ENCODE measurements at places on chromosomes 3 and 15. TPM values are rescaled to one million over a fixed set of nuclear protein-coding genes. Genes with fewer than 3 reads are reported as not detected.
A peak's percentile ranks its signal among the peaks of the same experiment; 100 is the strongest.

- DNase-seq: no peak
Observed at GRCh38 chr3:46092702-46093080, 65.4 kb upstream of the XCR1 start.

GRCh38 chr15:91882858-91883586 lies 29.5 kb downstream of the SLCO3A1 start:
- no peak for DNase-seq

GRCh38 chr3:175312791-175313190 lies 453.7 kb downstream of the NAALADL2 start:
- DNase-seq: no peak

GRCh38 chr3:187889601-187890404 lies 144.5 kb upstream of the BCL6 start:
- DNase-seq: no peak

DNA sequence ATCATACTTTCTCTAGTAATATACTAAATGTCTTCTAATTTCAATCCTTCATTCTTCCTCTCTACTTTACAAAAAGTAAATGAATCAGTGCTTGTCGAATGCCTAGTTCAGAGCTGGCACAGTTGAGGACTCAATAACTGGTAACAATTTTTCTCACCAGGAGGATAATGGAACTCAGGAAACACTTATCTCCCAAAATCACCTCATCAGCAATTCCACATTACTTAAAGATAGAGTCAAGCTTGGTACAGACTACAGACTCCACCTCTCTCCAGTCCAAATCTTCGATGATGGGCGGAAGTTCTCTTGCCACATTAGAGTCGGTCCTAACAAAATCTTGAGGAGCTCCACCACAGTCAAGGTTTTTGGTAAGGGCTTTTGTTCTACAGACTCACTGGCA lies 16.3 kb downstream of the ZBED2 start:
- DNase-seq: no peak

DNA sequence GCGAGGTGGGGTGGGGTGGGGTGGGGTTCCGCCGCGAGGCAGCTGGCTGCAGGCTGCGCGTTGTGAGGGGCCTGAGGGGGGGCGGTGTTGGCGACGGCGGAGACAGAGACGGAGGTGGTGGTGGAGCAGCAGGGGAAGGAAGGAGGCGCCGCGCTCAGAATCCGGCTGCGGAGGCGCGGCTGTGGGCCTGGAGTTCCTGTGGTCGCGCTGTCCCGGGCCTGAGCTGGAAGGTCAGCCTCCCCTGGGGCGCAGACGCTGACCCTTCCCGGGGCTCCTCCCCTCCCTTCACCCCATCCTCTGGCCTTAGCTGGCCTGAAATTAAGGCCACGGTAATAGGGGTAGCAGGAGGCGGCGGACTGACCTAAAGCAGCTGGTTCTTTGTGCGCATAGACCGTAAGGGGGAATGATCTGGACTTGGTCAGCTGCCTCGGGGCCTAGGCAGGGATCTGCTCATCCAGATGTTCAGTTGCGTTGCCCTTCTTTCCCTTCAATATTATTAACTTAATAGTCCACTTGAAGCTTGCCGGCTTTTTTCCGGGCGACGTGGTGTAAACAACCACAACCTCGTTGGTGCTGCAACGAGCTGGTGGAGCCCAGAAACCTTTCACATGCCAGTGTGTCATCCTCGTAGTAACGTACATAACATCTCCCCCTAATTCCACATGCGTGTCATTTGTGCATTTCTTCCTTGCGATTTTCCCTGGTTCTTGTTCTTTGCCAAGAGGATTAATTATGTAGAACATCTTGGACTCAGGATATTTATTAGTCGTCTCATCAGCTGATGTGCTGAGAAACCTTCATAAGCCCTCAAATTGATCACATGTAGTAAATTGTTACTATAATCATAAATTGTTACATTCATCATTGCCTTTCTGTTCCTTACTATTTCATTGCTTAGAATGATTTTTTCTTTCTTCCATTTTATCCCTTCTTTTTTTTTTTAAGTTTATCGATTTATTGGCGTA lies 626 bp downstream of the SEC62 start:
- DNase-seq: peak; percentile 39

DNA sequence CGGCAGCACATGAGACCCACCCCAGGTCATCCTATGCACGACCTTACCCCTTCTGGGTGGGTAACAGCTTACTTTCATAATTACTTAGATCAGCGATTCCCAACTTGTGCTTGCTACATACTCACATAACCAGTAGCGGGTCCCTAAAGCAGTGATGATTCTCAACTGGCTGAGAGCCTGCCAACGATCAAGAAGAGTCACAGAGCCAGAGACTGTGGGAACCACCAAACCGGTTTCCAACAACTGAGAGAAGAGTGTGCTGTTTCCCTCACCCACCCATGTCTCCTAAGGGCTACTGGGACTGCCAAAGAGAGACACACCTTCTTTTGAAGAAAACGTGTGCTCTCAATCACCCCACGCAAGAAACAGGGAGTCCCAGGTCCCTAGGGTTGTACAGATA lies 12.0 kb upstream of the XXYLT1 start:
- no peak for DNase-seq

DNA sequence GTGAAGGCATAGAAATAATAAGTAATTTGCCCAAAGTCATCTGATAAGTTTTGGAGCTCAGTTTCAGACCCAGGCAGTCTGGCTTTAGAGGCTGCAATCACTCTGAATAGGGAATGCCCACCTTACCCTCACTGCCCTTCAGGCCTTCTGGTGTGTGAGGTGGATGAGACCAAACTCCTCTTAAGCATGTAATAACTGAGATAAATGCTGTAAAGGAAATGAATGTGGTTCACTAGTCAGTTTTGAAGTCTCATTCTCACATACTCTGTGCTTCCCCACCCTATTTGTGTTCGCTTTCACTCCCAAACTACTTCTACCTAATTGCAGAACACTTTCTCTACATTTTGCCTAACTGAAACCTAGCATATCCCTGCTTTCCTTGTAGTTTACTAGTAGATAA lies 144.1 kb downstream of the FILIP1L start:
- DNase-seq: no peak

GRCh38 chr3:17680530-17680929 lies 61.9 kb downstream of the TBC1D5 start:
- no peak for DNase-seq

DNA sequence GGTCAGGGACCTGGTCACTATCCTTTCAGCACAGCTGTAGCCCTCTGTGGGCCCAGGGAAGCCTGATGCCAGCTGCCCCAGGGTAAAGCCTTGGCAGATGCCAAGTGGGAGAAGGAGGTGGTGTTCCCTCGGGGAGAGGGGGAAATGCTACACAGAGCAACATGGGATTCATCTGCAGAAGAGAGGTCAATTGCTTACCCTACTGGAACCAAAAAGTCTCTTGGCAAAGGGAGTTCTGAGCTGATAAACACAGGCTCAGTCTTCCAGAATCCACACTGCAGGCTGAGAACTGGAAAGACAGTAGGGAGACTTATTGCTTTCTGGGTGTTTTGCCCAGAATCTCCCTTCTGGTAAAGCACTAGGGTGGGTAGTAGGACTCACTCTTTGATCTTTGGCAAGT lies 100.1 kb upstream of the NEO1 start:
- DNase-seq: no peak

DNA sequence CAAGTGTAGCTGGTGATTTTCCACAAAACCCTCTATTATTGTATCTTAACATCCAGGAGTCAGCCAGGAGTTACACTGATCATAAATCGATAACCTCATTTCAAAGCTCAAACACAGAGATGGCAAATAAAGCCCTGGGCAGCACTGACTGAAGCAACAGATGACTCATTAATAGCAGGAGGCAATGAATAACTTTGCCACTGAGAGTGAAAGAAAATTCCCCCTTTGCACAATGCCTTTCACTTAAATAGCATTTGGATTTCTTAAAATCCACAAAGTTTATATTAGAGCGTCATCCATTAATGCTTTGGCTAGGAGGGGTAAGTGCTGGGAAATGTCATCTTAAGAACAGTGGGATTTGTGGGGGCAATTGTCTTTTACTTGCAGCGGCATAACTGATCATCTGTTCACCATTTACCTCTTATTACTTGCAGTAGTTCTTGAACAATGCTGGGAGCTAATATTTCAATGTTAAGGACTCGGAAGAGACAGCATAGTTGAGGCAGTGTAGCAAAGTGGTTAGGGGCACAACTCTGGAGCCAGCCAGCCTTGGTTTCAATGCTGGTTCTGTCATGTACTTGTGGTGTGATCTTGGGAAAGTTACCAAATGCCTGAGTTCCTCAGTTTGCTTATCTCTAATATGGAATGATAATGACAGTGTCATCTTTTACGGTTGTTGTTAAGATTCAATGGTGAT lies 630.4 kb upstream of the TBL1XR1 start:
- DNase-seq: no peak

DNA sequence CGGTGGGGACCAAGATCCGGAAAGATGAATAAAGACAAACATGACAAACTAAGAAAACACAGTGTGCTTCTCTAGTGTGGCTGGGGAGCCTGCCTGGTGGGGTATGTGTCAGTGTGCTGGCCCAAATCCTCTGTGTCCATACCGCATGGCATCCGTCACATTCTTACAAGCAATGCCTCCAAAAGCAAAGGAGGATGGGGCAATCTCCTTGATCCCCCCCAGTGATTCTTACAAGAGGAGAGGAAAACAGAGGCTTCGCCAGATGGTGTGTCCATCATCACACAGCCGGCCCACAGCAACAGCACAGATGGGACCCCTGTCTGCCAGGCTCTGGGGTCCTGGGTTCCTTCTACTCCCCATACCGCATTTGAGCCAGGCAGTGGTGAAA lies 558 bp upstream of the IL17RC start:
- DNase-seq: no peak

GRCh38 chr15:73633991-73634495 lies 854 bp upstream of the NPTN start:
- DNase-seq: no peak

DNA sequence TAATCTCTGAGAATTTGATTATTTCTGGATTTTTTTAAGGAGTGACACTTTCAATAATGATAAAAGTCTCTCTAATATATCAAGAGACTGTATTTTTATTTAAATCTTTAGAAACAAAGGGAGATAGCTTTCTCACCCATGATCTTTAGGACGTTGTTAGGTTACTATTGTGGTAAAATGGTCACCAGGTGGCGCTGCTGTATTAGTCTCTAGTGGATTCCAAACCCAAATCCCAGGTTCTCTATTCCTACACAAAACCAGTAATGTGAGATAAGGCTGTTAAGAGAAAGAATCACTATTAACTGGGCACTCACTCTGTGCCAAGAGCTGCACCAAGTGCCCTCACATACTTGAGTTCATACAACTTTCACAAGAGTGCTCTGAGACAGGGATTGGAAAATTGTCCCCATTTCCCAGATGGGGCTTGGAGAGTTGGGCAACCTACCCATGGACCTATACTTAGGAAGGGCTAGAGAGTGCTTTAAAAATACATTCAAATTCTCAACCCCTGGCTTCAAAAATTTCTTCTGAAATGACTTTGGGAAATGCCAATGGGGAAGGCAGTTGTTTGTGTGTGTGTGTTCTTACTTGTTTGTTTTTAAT lies 593.4 kb upstream of the TGFBR2 start:
- peak; percentile 48 for DNase-seq

DNA sequence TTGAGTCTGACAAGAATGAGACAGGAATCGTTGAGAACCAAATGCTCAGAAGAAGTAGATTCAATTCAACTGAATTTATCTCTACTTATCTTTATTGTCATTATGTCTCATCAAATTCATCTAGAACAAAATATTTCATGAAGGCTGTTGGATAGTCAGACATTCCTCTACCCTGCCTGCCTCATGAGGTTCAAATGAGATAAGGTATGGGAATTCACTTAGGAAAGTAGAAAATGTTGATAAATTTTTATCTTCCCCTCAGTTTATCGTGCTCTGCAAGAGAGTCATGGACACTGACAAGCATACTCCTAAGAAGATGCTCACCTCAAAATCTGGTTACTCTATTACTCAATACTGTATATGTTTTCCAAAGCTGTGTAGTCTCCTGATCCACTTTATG lies 149.7 kb upstream of the CDIN1 start:
- DNase-seq: no peak

- no peak for DNase-seq
Observed at GRCh38 chr3:153818338-153818737, 302.9 kb upstream of the ARHGEF26 start.

- no peak for DNase-seq
Observed at GRCh38 chr3:34377961-34378360, 579.5 kb downstream of the PDCD6IP start.

DNA sequence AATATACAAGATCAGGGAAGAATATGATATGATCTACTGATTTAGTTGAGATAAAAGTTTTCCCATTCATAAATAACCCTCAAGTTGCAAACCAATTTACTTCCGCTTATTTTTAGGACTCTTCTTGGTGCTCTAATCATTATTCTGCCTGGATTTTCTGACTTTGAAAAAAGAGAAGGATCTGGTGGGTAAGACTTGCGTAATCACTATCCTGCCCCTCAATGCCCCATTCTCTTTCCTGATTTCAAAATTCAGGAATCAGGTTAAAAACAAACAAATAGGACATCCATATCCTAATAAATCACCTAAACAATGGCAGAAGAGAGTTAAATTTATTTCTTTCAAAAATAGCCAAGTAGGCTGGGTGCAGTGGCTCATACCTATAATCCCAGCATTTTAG lies 127.5 kb downstream of the CLASP2 start:
- DNase-seq: no peak

DNA sequence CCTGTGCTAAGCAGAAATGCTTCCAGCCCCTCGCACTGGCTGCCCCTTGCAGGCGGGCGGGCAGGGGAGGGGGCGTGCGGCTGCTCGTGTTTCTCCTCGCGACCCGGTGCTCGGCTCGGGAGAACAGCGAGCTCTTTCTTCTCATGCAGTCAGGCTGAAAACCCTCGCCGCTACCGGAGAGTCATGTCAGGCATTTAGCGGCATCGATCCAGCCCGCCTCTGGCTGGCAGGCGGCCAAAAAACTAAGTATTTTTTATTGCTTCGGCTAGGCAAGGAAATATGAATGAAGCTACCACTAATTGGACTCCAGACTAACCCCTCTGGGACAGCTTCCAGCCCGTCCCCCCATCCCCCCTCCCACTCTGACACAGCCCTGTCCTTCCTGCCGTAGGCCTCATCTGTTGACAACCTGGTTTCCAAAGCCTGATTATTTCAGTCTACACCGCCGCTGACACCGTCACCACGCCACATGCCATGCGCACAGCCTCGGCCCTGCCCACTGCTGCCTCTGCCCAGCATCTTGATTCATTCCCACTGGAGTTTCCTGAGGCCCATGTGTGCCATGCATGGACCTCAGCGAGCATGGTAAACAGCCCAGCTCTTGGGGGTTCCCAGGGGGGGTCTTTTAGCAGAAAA lies 35.3 kb downstream of the TLE3 start:
- DNase-seq: no peak

GRCh38 chr3:159263750-159264553 lies 462.1 kb downstream of the MFSD1 start:
- DNase-seq: peak; percentile 12

DNA sequence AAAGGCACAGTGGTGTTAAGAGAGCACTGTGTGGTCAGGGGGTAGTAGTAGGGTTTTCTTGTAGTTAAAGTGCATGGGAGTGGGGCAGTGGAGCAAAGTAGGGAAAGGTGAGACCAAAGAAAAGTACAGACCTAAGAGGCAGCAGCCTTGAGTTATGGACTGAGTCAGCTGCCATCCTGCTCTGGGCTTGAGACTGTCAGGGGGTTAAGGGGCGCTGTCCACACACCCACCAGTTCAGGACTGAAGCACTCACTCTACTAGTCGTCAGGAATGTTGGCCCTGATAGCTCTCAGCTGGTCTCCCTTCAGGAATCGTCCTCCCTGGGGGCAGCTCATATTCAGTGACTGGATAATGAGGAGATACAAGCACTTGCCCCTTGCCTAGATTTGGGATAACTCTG lies 7.9 kb downstream of the CCR4 start:
- no peak for DNase-seq

Gene CATSPER2
- 8.1 TPM for total RNA-seq

Gene PPM1L
- total RNA-seq: 3.5 TPM

Gene RHOV
- not detected for total RNA-seq

Gene RPS27L
- total RNA-seq: 223 TPM

Gene DGKG
- total RNA-seq: 0.34 TPM

Measured in activated naive CD4-positive, alpha-beta T cell treated with anti-CD3 and anti-CD28 coated beads, Interleukin-2, amount 50 U/mL, for 72 hours (primary cell).